Right renal cortex interstitium (tissue), 3 donors: ENCODE measurements at places on chromosomes 2 and 18. TPM values are rescaled to one million over a fixed set of nuclear protein-coding genes. Genes with fewer than 3 reads are reported as not detected.

The KRTCAP3 gene
- polyA plus RNA-seq = 6.5 TPM

The NPPC gene
- 0.57 TPM for polyA plus RNA-seq

The CCDC85A gene
- polyA plus RNA-seq = 1.9 TPM

The PPIG gene
- polyA plus RNA-seq = 129 TPM

The GRP gene
- 1.6 TPM for polyA plus RNA-seq

The IL36G gene
- polyA plus RNA-seq = 0.21 TPM

The KYNU gene
- polyA plus RNA-seq = 6.9 TPM

The DOCK10 gene
- 10.8 TPM for polyA plus RNA-seq

The LYG2 gene
- polyA plus RNA-seq = 0.24 TPM

The MAP2 gene
- 27.4 TPM for polyA plus RNA-seq

The RBM44 gene
- polyA plus RNA-seq = 0.50 TPM

The RAMP1 gene
- polyA plus RNA-seq = 2.3 TPM
